T-helper 1 cell (primary cell): ENCODE measurements at places on chromosomes 2 and 18.

- DNase-seq = peak; percentile 65
Measured at GRCh38 chr2:70919672-70920366, 15.9 kb upstream of the ATP6V1B1 start.

DNA sequence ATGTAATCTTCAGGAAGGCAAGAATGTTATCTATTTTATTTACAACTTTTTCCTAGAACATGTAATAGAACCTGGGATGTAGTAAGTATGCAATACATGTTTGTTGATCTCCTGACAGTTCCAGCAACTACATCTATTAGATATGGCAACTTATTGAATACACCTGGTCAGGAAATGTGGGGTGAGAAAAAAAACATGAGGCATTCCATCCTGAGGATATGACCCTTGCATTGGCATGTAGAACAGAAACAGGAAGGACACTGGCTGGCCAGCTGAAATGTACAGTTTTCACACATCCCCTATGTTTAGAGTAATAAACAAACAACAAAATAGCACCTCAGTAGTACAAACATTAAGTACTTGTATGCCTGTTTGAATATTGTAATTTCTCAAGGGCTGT lies 272.6 kb upstream of the NT5C1B start:
- no peak for DNase-seq

DNA sequence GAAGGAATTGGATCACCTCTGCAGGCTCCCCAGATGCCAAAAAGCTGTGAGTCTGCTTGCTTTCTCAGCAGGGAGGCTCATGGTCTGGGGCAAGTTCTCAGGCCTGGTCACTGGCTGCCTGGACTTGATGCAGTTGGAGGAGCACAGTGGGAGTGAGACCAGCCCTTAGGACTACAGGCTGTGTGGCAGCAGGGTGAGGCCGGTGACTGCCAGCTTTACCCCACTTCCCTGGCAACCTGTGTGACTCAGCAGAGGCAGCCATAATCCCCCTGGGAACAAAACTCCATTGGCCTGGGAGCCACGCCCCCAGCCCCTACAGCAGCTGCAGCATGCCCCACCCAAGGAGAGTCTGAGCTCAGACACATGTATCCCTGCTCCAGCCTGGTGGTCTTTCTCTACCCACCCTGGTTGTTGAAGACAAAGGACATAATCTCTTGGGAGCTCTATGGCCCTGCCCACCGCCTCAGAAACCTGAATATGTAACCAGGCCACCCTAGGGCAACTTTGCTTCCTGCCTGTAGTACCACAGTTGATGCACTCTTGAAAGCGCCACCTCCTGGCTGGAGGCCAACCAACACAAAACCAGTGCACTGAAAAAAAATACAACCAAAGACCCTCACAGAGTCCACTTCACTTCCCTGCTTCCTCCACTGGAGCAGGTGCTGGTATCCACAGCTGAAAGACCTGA lies 106.8 kb upstream of the SPATS2L start:
- DNase-seq = no peak

GRCh38 chr2:212987492-212987891 lies 163.9 kb downstream of the IKZF2 start:
- no peak for DNase-seq

GRCh38 chr18:28039078-28039477 lies 137.9 kb downstream of the CDH2 start:
- DNase-seq = no peak

- no peak for DNase-seq
Measured at GRCh38 chr2:51350100-51350499, 318.2 kb upstream of the NRXN1 start.

GRCh38 chr2:145460112-145460511 lies 940.2 kb upstream of the ZEB2 start:
- DNase-seq = no peak

DNA sequence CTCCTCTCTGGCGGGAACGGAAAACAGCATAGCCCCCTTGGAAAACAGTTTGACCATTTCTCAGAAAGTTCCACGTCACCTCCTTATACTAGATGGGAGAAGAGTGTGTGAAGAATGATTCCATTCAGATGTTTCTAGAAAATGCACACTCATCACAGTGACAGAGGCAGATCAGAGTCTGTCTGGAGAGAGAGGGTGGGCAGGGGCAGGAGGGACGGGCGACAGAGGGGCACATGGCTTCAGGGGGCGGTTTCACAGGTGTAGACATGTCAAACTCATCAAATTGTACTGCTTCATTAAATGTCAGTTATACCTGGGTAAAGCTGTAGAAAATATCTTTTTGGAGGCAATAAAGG lies 88.8 kb upstream of the TAF1B start:
- no peak for DNase-seq

- DNase-seq = no peak
Measured at GRCh38 chr2:181998891-181999654, 13.4 kb downstream of the PPP1R1C start.

DNA sequence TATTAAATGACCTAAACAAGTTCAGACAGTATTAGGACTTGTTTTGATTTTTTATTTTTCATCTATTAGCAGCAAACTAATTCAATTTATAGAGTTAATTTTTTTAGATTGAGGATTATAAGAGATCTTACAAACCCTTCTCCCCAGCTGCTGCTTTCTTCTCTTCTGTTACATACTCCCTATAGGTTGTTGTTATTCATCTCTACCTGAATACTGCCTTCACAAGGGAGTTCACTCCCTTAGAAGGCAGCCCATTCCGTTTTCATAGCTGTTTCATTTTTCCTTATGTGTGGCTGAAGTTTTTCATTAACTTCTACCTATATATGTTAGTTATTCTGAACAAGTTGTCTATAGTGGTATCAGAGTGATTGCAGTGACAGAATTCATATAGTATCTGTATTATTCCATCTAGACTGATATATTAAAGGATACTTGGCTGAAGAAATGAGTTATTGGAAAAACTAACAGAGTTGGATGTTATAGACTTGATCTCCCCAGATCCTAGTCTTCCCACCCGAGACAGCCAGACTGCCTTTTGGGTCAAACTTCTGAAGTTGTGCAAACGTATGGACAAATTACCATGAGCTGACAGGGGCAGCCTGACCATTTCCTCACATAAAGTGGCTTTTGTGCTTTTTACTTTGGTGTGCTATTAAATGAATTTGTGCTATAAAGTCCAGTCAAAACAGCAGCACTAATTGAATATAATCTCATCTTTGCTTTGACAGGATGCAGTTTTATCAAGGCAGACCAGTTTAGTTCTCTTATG lies 8.7 kb downstream of the GLS start:
- DNase-seq = no peak
